Diencephalon (tissue), 1 donor: ENCODE measurements at places on chromosomes 13 and 19. TPM values are rescaled to one million over a fixed set of nuclear protein-coding genes. Genes with fewer than 3 reads are reported as not detected.

Gene MPND
- 19.6 TPM for total RNA-seq

Gene B3GNT8
- total RNA-seq, result not detected

Gene WDR88
- total RNA-seq, result not detected

Gene CEACAM19
- total RNA-seq, result 1.6 TPM

Gene IZUMO2
- not detected for total RNA-seq

Gene CEACAM3
- not detected for total RNA-seq

Gene PABPC3
- total RNA-seq, result 0.69 TPM

Gene CD79A
- not detected for total RNA-seq
